IgD-negative memory B cell (primary cell): ENCODE measurements at places on chromosomes 3 and 15. TPM values are rescaled to one million over a fixed set of nuclear protein-coding genes. Genes with fewer than 3 reads are reported as not detected.

LMOD3 gene
- not detected for polyA plus RNA-seq

KY gene
- polyA plus RNA-seq, result not detected

WDR49 gene
- polyA plus RNA-seq, result not detected

MCTP2 gene
- polyA plus RNA-seq, result 12.2 TPM

GPR62 gene
- not detected for polyA plus RNA-seq

EIF4E3 gene
- polyA plus RNA-seq, result 1.7 TPM

SLC24A5 gene
- polyA plus RNA-seq, result not detected

GOLGA8H gene
- polyA plus RNA-seq, result not detected

THPO gene
- 0.14 TPM for polyA plus RNA-seq

SAMMSON gene
- not detected for polyA plus RNA-seq

ADAMTS17 gene
- polyA plus RNA-seq, result not detected

AHSG gene
- polyA plus RNA-seq, result not detected

SPCS1 gene
- polyA plus RNA-seq, result 326 TPM

TMC3 gene
- 0.04 TPM for polyA plus RNA-seq

NRG4 gene
- polyA plus RNA-seq, result not detected

ALDH1A2 gene
- polyA plus RNA-seq, result not detected

ZNF80 gene
- not detected for polyA plus RNA-seq

MESP2 gene
- polyA plus RNA-seq, result not detected

ZPLD1 gene
- polyA plus RNA-seq, result not detected

VILL gene
- polyA plus RNA-seq, result 14.9 TPM

MED12L gene
- polyA plus RNA-seq, result 0.05 TPM
